Effector memory CD8-positive, alpha-beta T cell (primary cell): ENCODE measurements at places on chromosomes 7 and 10.

DNA sequence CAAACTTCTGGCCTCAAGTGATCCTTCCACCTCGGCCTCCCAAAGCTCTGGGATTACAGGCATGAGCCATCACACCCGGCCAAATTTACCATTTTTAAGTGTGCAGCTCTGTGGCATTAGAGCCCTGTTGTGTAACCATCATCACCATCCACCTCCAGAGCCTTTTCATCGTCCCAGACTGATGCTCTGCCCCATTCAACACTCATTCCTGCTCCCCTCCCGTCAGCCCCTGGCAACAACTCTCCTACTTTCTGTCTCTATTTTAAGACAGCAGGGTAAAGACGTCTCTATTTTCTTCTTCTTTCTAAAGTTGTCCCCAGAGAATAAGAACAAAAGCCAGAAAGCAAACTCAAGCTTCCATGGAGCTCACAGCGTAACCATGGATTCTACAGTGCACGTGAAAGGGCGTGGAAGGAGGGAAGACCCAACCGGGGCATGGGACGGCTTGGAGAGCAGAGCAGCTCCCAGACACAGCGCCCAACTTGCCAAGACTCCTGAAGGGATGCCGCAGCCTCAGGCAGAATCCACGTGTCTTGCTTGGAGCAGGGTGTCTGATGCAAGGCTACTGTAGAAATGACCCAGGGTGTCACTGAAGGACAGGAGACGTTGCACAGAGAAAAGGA lies 42.7 kb upstream of the PITRM1 start:
- H3K36me3 ChIP-seq: no peaks in the 10 kb centered on the region
- H3K27ac ChIP-seq: no peak overlapping the region
- H3K4me1 ChIP-seq: no peaks in the 10 kb centered on the region
- DNase-seq: no peak
- H3K4me3 ChIP-seq: no peak overlapping the region

DNA sequence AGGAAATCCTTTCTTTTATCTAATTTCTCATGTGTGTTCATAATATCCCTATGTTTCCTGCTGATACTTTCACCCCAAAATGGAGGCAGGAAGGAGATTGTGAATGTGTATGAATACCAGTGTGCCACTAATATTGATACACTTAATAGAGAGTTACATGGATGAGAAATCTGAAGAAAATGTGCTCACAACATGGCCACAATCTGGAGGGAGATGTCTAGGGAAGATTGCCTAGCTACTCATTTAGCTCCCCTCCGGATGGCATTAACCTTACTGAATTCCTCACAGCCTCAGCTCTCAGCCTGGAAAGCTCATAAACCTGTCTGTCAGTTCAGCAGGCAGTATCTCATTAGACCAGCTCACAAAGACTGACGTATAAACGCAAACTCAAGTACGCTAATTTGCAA lies 23.4 kb upstream of the DMTF1 start:
- H3K27me3 ChIP-seq: peaks cover 8% of the 10 kb centered on the region
- DNase-seq: no peak
- H3K4me3 ChIP-seq: no peak overlapping the region
- no peak overlapping the region for H3K27ac ChIP-seq

- peaks cover 9% of the 10 kb centered on the region for H3K4me1 ChIP-seq
- DNase-seq: no peak
- no peaks in the 10 kb centered on the region for H3K27me3 ChIP-seq
- H3K27ac ChIP-seq: no peak overlapping the region
- H3K4me3 ChIP-seq: no peak overlapping the region
Observed at GRCh38 chr10:101468159-101468558, 114.2 kb downstream of the BTRC start.

DNA sequence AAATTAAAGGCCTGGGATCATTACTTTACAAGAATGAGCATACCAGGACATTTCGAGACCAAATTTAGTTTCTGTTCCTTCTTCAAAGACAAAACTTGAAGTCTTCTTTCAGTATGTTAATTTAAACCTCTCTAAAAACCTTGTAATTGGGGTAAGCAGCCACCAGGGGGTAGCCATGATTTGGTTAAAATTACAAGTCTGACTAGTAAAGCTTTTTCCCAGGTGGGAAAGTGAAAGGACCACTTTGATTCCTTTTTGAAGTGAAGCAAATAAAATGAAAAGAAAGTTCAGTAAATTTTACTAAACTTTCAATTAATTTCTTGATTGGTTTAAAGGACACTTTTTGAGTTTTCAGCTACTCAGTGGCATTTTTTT lies 294.3 kb downstream of the BBS9 start:
- no peaks in the 10 kb centered on the region for H3K36me3 ChIP-seq
- H3K27me3 ChIP-seq: no peaks in the 10 kb centered on the region
- no peak overlapping the region for H3K27ac ChIP-seq

GRCh38 chr10:25487266-25487665 lies 312.5 kb downstream of the GPR158 start:
- no peaks in the 10 kb centered on the region for H3K27me3 ChIP-seq
- H3K27ac ChIP-seq: no peak overlapping the region
- no peaks in the 10 kb centered on the region for H3K4me1 ChIP-seq
- DNase-seq: no peak

- H3K36me3 ChIP-seq: peaks cover 19% of the 10 kb centered on the region
- H3K27me3 ChIP-seq: no peaks in the 10 kb centered on the region
- peak overlapping the region; percentile 43 for H3K4me3 ChIP-seq
- peak overlapping the region; percentile 46 for H3K27ac ChIP-seq
Observed at GRCh38 chr10:114520453-114520852, 116.2 kb upstream of the AFAP1L2 start.

GRCh38 chr10:85362401-85362800 lies 1004.2 kb downstream of the GRID1 start:
- H3K4me3 ChIP-seq: no peak overlapping the region
- DNase-seq: no peak
- no peak overlapping the region for H3K27ac ChIP-seq
- no peaks in the 10 kb centered on the region for H3K36me3 ChIP-seq
- no peaks in the 10 kb centered on the region for H3K4me1 ChIP-seq

DNA sequence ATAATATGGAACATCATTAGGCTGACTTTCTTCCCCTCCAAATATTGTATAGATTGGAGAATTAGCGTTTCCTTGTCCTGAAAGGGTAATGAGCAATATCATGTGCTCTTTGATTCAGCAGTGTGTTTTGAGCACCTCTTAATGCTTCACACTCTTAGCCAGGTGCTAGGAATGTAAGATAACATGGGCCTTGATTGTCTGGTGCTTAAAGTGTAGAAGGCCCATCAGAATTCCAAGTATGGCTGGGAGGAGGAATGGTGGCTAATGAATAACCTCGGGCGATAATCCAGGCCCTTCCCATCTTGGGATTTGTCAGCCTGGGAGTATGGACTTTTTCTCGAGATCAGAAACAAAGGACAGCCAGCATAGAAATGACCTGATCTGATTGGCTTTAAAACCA lies 8.6 kb downstream of the TSPAN13 start:
- no peaks in the 10 kb centered on the region for H3K36me3 ChIP-seq
- peaks cover 16% of the 10 kb centered on the region for H3K27me3 ChIP-seq
- no peak overlapping the region for H3K27ac ChIP-seq
- no peaks in the 10 kb centered on the region for H3K4me1 ChIP-seq

DNA sequence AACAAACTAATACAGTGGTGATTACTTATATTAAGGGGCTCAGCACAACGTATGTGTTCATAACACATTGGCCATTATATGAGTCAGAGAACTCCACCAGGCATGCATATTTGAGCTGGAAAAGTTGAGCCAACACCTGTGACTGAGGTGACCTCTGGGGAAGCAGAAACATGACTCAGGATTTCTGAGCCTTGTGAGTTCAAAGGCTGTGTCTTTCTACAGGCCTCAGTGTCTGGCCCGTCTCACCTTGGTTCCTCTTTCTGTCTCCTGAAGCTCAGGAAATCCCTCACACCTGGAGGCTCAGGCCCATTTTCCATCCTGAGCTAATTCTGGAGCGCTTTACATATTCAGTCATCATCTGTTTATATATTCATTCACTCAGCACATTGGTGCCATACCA lies 230.9 kb upstream of the AGK start:
- no peak for DNase-seq
- no peak overlapping the region for H3K27ac ChIP-seq
- H3K36me3 ChIP-seq: no peaks in the 10 kb centered on the region
- H3K4me1 ChIP-seq: no peaks in the 10 kb centered on the region

DNA sequence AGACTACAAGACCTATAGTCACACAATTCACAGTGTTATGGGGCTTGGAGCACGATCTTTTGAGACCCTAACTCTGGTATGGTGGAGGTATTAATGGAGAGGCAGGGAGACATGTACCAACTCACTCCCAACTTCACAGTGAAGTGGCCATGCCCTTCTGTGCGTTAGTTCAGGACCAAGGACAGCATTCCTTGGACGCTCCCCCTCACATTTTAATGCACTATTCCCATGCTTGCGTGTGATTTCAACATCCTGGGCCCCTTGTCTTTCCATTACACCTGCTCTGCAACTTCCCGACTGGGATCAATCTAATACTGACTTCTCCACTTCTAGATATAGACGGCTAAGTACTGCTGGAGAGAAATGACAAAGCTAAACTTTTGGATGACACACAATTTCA lies 72.7 kb downstream of the PLCE1 start:
- H3K4me3 ChIP-seq: no peak overlapping the region
- H3K27ac ChIP-seq: no peak overlapping the region
- H3K27me3 ChIP-seq: no peaks in the 10 kb centered on the region

DNA sequence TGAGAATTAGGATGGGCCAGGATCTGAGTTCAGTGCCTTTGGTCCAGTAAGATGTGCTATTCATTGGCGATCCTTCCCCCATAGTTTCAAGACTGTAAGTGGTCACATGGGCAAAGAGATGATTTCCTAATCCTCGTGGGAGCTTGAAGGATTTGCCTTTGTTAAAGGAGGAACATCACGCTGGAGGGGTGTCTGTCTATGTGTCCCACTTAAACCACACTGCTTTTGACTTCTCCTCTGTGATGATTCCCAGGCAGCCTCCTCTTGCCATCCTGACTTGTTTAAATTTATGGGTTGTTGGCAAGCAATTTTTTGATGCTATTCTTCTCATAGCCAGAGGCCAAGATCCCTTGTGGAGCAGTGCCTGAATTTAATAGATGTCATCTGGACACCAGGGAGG lies 154.0 kb downstream of the TCF7L2 start:
- no peak for DNase-seq
- H3K36me3 ChIP-seq: peaks cover 5% of the 10 kb centered on the region
- no peaks in the 10 kb centered on the region for H3K27me3 ChIP-seq
- no peak overlapping the region for H3K27ac ChIP-seq
- H3K4me3 ChIP-seq: no peak overlapping the region

DNA sequence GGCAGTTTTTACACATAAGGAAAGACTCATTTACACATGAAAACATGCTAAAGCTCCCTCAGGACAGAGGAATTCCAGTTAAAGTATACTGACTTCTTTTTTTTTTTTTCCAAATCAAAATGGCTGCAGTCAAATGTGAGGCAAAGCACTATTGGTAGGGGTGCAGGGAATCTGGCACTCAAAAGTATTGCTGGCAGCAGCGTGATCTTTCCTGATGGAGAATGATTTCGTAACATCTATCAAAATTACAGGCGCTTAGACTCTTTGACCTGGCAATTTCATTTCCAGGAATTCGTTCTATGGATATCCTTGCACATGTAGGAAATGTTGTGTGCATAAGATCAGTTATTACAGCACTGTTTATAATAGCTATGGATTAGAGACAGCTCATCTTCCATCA lies 65.7 kb downstream of the VSTM4 start:
- H3K4me3 ChIP-seq: no peak overlapping the region
- peaks cover 7% of the 10 kb centered on the region for H3K4me1 ChIP-seq
- H3K36me3 ChIP-seq: peaks cover 2% of the 10 kb centered on the region
- H3K27me3 ChIP-seq: peaks cover 36% of the 10 kb centered on the region
- no peak overlapping the region for H3K27ac ChIP-seq

DNA sequence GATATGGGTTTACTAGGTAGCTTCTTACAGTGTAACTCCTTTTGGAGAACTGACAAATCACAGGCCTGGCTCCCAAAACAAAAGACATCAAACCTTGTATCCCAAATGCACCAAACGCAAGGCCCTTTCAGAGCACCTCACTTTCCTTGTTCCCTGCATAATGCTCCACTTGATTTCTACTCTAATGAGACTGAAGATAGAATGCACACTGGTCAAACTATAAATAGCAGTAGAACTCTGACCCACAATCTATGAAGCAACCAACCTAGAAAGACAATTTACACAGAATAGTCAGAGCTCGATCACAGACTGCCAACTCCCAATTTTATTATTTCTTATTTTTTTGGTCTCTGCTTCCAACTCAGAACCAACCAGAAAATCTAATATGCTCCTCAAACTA lies 214.4 kb downstream of the CACNA2D1 start:
- H3K27me3 ChIP-seq: no peaks in the 10 kb centered on the region
- DNase-seq: no peak
- H3K4me1 ChIP-seq: no peaks in the 10 kb centered on the region
- no peaks in the 10 kb centered on the region for H3K36me3 ChIP-seq

- no peaks in the 10 kb centered on the region for H3K27me3 ChIP-seq
- H3K36me3 ChIP-seq: no peaks in the 10 kb centered on the region
- no peak overlapping the region for H3K4me3 ChIP-seq
- no peak for DNase-seq
- no peaks in the 10 kb centered on the region for H3K4me1 ChIP-seq
- no peak overlapping the region for H3K27ac ChIP-seq
Observed at GRCh38 chr7:52269669-52270068, 765.8 kb upstream of the POM121L12 start.

GRCh38 chr7:37310327-37311080 lies 138.2 kb downstream of the ELMO1 start:
- peaks cover 22% of the 10 kb centered on the region for H3K36me3 ChIP-seq
- peak; percentile 5 for DNase-seq
- peaks cover 40% of the 10 kb centered on the region for H3K4me1 ChIP-seq
- no peaks in the 10 kb centered on the region for H3K27me3 ChIP-seq
- peak overlapping the region; percentile 65 for H3K4me3 ChIP-seq

- no peak for DNase-seq
- no peak overlapping the region for H3K27ac ChIP-seq
- H3K4me3 ChIP-seq: no peak overlapping the region
- H3K27me3 ChIP-seq: no peaks in the 10 kb centered on the region
Observed at GRCh38 chr7:23759671-23760391, 49.8 kb downstream of the STK31 start.

- H3K36me3 ChIP-seq: no peaks in the 10 kb centered on the region
- no peaks in the 10 kb centered on the region for H3K4me1 ChIP-seq
- no peaks in the 10 kb centered on the region for H3K27me3 ChIP-seq
- H3K27ac ChIP-seq: no peak overlapping the region
- no peak for DNase-seq
Observed at GRCh38 chr7:94228678-94229077, 166.0 kb upstream of the COL1A2 start.
